ENCODE measurements at places on chromosomes 5 and 9.

GRCh38 chr9:36191686-36192085, 965 bp downstream of the CLTA start:
- no peak for DNase-seq

DNA sequence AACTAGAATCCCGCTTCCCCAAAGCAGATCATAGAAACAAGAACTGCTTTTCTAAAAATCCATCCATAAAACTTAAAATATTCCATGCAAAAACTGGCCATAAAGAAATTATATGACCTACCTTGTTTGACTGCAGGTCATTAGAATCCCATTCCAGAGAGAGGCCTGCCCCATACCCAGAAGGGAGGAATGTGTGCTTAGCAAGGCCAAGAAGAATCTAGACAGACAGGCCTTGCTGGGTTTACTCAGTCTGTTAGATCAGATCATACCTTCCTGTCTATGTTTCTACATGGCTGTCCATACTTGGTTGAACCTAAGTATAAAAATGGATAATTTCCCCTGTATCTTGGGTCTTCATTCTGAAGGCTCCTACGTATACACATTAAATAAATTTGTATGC, 358.8 kb upstream of the TRPC7 start:
- no peak for DNase-seq

DNA sequence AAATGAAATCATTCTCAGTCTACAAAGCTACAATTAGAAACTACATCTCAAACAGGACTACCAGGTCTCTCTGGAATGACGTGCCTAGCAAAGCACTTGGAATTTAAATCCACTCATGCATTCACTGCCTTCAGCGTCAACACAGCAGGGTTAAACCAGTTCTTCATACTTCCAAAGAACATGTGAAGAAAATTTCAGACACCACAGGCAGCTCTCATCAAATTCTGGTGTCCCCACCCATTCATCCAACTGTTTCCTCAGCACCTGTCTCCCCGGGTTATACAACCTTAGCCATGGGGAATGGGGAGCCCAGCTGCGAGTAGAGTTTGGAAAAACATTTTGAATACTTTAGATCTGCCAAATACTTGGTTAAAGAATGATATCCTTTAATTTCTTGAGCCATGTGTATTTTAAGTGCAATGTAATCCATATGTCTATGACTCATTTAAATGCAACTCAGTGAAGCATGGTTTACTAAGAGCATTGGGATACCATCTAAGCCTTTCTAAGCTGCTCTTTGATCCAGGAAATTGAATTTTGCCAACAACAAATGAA, 17.5 kb downstream of the ADAM19 start:
- DNase-seq, result no peak

GRCh38 chr9:27664121-27664779, 91.0 kb upstream of the C9orf72 start:
- no peak for DNase-seq

GRCh38 chr5:99973779-99974178, 561.4 kb upstream of the FAM174A start:
- no peak for DNase-seq

DNA sequence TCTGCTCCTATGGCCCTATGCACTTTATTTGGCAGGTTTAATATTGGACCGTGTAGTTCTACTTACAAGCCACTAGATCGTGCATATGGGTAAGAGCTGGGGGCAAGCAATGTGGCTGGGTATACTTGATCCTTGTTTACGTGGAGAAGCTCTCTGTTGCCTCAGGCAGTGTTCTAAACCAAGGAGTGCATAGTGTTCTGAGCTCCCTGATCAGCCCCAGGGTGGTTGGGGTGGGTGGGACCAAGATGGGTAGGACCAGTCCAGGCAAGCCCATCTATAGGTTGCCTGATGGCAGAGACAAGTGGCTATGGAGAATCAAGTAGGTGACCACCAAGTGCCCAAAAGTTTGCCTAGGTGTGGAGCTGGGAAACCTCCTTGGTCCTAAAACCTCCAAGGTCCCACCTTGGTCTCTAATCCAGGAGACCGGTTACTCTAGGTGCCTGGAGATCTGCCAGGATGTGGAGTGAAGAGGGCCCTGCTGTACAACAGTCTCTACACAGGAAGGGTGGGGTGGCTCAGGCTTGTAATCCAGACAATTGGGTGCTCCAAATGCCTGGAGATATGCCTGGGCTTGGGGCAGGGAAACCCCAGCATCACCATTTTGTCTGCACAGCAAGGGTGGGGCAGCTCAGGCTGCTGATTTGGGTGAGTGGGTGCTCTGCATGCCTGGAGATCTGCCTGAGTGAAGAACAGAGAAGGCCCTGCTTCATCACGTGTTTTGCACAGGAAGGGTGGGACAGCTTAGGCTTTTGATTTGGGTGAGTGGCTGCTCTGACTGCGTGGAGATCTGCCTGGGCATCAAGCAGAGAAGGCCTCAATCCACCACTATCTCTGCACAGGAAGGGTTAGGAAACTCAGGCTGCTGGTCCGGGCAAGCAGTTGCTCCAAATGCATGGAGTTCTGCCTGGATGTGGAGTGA, 659.8 kb downstream of the TLE4 start:
- DNase-seq, result no peak

DNA sequence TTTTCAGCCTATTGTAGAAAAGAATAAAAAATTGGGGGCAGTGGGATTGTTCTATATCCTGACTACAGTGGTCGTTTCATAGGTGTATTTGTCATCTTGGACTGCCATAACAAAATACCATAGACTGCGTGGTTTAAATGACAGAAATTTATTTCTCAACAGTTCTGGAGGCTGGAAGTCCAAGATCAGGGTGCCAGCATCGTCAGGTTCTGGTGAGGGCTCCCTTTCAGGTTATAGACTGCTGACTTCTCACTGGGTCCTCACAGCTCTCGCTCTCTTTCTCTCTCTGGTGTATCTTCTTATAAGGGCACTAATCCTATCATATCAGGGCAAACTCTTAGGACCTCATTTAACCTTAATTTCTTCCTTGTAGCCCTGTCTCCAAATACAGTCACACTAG, 356.7 kb upstream of the TRPC7 start:
- no peak for DNase-seq

GRCh38 chr5:81759632-81760005, 8.7 kb upstream of the SSBP2 start:
- no peak for DNase-seq

- DNase-seq, result no peak
Measured at GRCh38 chr9:130844044-130844451, 9.0 kb downstream of the ABL1 start.

DNA sequence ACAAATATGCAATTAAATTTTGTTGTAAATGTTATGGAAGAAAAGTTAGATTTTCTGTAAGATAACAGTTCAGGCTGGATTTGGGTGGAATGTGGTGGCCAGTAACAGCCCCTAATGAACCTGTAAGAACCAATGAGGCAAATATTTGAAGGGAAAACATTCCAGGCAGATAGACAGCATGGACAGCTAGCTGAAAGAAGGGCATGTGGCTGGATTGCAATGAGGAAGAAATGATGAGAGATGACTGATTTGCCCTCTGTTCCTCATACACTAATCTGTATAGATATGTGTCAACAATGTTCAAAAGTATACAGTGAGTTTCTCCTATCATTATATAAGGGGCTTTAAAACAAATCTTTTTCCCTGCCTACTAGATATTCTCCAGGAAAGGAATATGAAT, 58.8 kb downstream of the MAN2A1 start:
- DNase-seq, result no peak

GRCh38 chr5:174380311-174380710, 334.8 kb downstream of the NSG2 start:
- DNase-seq, result no peak

DNA sequence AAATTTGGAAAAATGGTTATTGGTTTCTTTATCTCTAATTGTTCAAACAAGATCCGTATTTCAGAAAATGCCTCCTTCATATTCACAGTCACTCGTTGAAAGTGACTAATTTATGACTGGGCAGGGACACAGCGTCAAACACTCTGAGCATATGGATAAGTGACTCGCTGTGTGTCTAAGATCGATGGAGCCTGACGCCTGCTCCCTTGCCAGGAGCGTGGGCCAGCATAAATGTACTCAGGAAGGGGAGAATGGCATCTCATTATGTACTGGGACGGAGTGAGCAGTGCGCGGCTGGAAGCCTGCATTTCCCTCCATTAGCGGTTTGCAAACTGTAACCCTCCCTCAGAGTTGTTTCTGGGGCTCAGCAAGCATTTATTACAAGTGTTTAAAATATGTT, 79.8 kb upstream of the CAST start:
- DNase-seq, result no peak

- no peak for DNase-seq
Measured at GRCh38 chr9:134571946-134572917, 69.4 kb upstream of the COL5A1 start.

DNA sequence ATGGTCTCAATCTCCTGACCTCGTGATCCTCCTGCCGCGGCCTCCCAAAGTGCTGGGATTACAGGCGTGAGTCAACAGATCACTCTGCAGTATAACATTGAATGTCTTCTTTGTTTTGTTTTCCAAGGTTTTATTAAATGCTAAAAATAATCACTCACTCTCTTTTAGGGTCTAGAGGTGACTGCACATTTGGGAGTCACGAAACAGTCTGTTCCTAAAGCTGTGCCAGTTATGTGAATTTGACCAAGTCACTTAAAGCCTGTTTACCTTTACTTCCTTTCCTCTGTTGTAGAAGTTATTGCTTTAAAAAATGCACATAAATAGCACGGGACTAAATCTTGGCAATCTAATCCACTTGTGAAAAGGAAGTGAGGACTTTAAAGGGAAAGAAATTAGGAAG, 304.9 kb upstream of the PTGER4 start:
- no peak for DNase-seq

DNA sequence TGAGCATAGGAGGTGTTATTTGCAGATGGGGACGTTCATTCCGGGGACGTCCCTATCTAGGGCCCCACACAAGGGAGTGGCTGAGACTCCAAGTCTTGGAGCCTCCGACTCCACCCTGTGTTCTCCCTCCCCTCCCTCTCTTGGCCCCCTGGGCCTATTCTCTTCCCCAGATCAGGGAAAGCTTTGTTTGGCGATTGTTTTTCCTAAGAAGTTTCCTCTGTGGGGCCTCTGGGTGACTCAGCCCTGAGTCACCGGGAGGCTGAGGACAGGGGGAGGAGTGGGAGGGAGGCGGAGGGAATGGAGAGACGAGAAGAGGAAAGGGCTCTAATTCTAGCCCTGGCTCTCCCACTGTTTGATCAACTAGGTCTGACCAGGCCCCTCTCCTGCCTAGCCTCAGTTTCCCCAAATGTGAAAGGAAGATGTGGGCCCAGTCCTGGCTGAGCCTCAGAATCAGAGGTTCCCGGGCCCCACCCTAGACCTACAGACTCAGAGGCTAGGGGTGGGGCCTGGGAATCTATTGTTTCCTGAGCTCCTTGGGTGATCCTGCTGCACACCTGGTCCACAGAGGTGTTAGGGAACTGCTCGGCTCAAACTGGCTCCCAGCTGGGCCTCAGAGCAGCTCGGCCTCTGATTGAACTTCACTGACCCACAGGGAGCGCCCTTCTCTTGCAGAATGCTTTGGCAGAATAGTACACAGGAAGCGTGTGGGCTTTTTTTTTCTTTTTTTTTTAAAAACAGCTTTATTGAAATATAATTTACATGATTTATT, 19.2 kb downstream of the GSN start:
- DNase-seq, result no peak

GRCh38 chr5:132263548-132264261, 6.2 kb downstream of the PDLIM4 start:
- DNase-seq, result peak; percentile 19

GRCh38 chr9:78267889-78268288, 29.0 kb upstream of the PSAT1 start:
- no peak for DNase-seq

DNA sequence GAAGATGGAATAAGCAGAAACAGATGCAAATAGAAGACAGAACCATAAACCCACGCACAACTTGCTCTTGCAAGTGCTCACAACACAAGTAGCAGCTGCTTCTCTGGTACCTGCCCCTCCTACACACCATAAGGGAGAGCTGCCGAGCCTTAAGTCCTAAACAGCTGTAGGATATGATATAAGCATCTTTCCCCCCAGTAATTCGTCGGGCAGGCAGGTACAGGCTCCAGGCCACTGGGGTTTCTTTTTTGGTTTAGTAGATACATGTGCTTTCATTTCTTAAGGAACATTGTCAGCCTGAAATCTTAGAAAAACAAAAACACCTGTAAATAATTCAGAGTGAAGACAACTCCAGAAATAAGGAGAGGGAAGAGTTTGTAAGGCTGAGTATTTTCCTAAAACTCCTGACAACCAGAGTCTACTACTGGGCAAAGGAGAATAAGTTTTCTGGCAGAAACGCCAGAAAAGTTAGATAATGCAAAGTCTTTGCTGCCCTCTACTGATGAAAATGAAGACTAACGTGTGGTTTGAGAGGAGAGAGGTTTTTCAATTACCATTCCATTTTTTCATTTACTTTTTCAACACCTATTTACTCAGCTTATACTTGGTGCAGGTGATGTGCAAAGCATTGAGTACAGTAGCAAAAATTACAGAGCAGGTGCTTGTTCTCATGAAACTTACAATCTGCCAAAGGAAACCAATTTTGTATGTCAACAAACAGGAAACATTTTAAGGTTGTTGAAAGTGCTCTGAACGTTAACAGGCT, 20.1 kb upstream of the TCERG1 start:
- DNase-seq, result peak; percentile 60

DNA sequence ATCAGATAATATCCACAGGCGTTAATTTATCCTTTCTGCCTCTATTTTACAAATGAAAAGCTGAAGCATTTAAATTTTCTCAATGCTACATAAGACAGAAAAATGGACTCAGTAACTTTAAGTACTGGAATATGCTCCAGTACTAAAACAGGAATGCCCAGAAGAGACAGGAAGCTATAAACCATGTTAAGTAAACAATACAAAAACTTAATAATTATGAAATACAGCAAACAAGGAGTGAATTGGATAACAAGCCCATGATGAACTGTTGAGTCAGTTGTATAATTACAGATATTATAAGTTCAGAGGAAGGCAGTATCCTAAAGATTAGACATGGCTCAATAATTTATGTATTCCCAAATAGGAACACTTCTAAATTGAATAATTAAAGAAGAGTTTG, 148.5 kb downstream of the CHSY3 start:
- no peak for DNase-seq

GRCh38 chr5:43497311-43498104, 13.8 kb upstream of the TMEM267 start:
- no peak for DNase-seq

GRCh38 chr5:135591277-135591676, 12.5 kb upstream of the CXCL14 start:
- DNase-seq, result no peak

DNA sequence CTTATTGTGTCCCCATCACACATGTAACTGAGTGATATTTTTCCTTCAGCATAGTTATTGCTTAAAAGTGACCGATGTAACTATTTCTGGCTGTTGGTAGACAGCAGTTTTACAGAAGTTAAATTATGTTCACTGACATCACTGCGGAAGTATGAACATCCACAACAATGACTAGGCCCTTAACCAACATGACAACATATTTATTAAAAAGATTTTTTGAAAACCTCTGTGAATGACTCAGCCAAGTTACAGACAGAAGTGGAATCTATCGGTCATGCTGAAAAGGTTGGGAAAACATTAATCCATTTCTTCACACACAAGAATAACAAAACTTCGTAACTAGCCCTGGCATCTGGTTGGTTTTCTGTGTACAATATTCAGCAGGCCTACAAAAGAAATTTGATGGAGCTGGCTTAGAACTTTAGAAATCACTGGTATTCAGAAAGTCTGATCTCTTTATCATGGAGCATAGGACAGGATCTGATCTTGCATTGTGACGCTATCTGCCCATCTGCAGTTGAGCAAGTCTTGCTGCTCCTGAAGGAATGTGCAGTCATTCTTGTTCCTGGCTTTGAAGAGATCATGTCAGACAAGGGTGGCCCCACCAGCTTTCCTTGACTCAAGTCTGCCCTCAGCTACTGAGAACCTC, 6.5 kb downstream of the GLIS3 start:
- DNase-seq, result no peak

- DNase-seq, result no peak
Measured at GRCh38 chr5:64518793-64519192, 13.0 kb downstream of the RGS7BP start.
